GM23338 (cell line): ENCODE measurements at places on chromosomes 4 and X. TPM values are rescaled to one million over a fixed set of nuclear protein-coding genes. Genes with fewer than 3 reads are reported as not detected.
A peak's percentile ranks its signal among the peaks of the same experiment; 100 is the strongest.

DNA sequence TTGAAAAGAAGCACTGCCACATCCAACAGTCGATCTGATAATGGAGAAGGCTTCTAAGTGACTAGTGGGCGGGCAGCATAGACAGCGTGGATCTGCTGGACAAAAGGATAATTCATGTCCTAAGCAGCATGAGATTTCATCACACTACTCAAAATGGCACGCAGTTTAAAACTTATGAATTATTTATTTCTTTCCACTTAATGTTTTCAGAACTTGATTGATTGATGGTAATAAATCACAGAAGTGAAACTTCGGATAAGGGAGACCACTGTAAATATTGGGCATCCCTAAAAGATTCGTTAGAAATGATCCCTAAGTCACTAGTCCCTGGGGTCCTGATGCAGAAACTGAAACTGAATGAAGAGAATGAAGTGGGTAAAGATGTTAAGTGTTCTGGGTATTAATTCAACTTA lies 93.0 kb upstream of the ANK2 start:
- H3K36me3 ChIP-seq = no peaks in the 10 kb centered on the region
- no peak for DNase-seq
- no peak overlapping the region for H3K27ac ChIP-seq

DNA sequence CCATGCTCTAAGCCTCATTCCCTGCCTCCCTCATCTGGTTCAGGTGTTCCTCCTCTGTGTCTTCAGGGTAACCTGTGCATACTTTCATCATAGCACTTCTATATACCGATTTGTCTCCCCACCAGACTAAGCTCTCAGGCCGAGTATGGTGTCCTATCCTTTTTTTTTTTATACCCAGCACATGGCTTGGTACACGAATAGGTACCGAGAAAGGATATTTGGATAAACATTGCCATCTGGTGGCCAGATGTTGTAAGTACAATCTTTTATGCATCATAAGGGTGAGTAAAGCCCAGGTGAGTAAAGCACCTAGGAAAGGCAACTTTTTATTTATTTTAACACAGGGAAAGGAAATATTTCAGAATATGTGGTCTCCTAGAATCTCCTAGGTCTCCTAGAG lies 68.4 kb downstream of the MID2 start:
- H3K27ac ChIP-seq = no peak overlapping the region
- H3K27me3 ChIP-seq = no peaks in the 10 kb centered on the region
- H3K4me1 ChIP-seq = peaks cover 18% of the 10 kb centered on the region
- no peak overlapping the region for H3K4me3 ChIP-seq
- peak; percentile 68 for DNase-seq

DNA sequence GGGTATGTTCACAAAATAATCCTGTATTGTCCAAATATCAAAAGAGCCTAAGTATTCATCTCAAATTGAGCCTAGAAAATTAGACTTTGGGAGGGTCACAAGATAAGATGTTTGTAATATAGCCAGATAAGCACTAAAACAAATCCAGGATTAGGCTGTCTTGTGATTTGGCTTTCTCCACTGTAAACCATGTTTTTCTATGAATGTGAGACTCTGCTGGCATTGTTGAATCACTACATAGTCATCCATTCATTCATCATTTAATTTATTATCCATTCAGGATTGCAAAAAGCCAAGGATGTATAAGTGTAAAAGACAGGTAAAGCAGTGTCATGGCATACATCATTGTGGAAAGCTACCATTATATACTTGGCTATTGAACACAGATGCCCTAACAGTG lies 148.0 kb downstream of the GRID2 start:
- peaks cover 83% of the 10 kb centered on the region for H3K4me1 ChIP-seq
- no peaks in the 10 kb centered on the region for H3K27me3 ChIP-seq
- H3K27ac ChIP-seq = no peak overlapping the region; the same call in 1 of the 2 replicates

DNA sequence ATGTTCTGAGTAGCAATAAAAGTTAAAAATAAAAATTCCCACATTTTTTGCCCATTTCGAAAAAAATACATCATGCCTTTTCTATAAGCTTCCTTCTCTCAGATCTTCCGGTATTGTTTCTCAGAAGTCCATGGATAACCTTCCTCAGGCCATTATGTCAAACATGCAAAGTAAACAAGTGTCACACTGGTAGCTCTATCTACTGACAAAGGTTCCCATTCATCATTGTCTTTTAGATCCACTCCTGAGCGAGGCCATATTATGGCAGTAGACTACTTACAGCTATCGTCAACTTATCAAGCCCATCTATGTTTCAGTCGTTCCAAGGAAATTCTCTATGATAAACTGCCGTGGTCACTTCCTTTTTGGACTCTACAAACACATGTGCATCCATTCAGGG lies 1068.2 kb downstream of the GLUD2 start:
- peaks cover 9% of the 10 kb centered on the region; the same call in 1 of the 2 replicates for H3K4me1 ChIP-seq
- H3K36me3 ChIP-seq = no peaks in the 10 kb centered on the region
- H3K27me3 ChIP-seq = no peaks in the 10 kb centered on the region

- peak; percentile 13 for DNase-seq
- H3K4me1 ChIP-seq = peaks cover 28% of the 10 kb centered on the region
- H3K4me3 ChIP-seq = no peak overlapping the region
- no peak overlapping the region for H3K27ac ChIP-seq
- H3K36me3 ChIP-seq = 0 out of 2 replicates have a peak, but pooled peaks cover 6% of the 10 kb centered on the region
These were observed 29.0 kb upstream of the UGT2B4 start for GRCh38 chr4:69524706-69525105.

The PWWP3B gene
- total RNA-seq = 0.89 and 1.1 TPM in 2 replicates

The PLAC1 gene
- 0.83 TPM in 1 of 2 replicates, not detected in the other for total RNA-seq

The MAGEA8 gene
- total RNA-seq = not detected in 2 replicates
